ENCODE measurements at places on chromosomes 11 and 22. TPM values are rescaled to one million over a fixed set of nuclear protein-coding genes. Genes with fewer than 3 reads are reported as not detected.

Gene DUSP8
- 0.72 TPM for total RNA-seq

Gene GGTLC2
- total RNA-seq = not detected

Gene OR4C16
- total RNA-seq = not detected

Gene DNAL4
- total RNA-seq = 9.9 TPM

Gene HBE1
- not detected for total RNA-seq

Gene RFPL1
- total RNA-seq = not detected

Gene FGF3
- not detected for total RNA-seq

Gene SAA4
- not detected for total RNA-seq

Gene CCDC157
- total RNA-seq = 2.9 TPM

Gene APOL5
- not detected for total RNA-seq

Gene NEFH
- total RNA-seq = 2.3 TPM

Gene PLA2G3
- not detected for total RNA-seq

Gene NRGN
- 0.36 TPM for total RNA-seq

Gene ASCL2
- total RNA-seq = 3.1 TPM

Gene KCTD14
- 2.5 TPM for total RNA-seq

Gene VPREB1
- total RNA-seq = not detected

Gene TYR
- total RNA-seq = not detected

Gene LTO1
- total RNA-seq = 7.0 TPM

Gene PDE2A
- 4.4 TPM for total RNA-seq

Gene XKR3
- total RNA-seq = not detected

Gene ALX4
- not detected for total RNA-seq

Gene ZC3H7B
- 60.9 TPM for total RNA-seq

Gene CHRM4
- total RNA-seq = 0.18 TPM

Gene EIF3D
- 209 TPM for total RNA-seq

Gene LSP1
- 8.7 TPM for total RNA-seq

Gene SLC7A4
- total RNA-seq = not detected

Gene GALNT18
- 1.3 TPM for total RNA-seq

Gene CCDC15
- total RNA-seq = 0.97 TPM

Gene KBTBD4
- 10.8 TPM for total RNA-seq

Gene ISX
- total RNA-seq = not detected

Gene SLC22A6
- total RNA-seq = not detected

Gene CNIH2
- not detected for total RNA-seq

Gene OR10V1
- not detected for total RNA-seq

Gene C11orf86
- not detected for total RNA-seq

Gene HBG1
- total RNA-seq = not detected

Gene PDGFB
- 14.4 TPM for total RNA-seq

Gene BTG4
- total RNA-seq = not detected

Gene CDHR5
- total RNA-seq = not detected

Gene SYVN1
- 37.7 TPM for total RNA-seq

Gene LRRC51
- total RNA-seq = 7.9 TPM
